ENCODE measurements at places on chromosomes 2 and 18. TPM values are rescaled to one million over a fixed set of nuclear protein-coding genes. Genes with fewer than 3 reads are reported as not detected.

- DNase-seq = no peak
Measured at GRCh38 chr2:23169896-23170295, 215.1 kb upstream of the KLHL29 start.

- no peak for DNase-seq
Measured at GRCh38 chr2:10820562-10820961, 8.0 kb upstream of the PDIA6 start.

The SERPINB3 gene
- not detected for total RNA-seq

- DNase-seq = no peak
Measured at GRCh38 chr18:63527251-63527650, 14.9 kb upstream of the SERPINB12 start.

The CYP27C1 gene
- total RNA-seq = 5.7 TPM

The LONRF2 gene
- total RNA-seq = 12.9 TPM

DNA sequence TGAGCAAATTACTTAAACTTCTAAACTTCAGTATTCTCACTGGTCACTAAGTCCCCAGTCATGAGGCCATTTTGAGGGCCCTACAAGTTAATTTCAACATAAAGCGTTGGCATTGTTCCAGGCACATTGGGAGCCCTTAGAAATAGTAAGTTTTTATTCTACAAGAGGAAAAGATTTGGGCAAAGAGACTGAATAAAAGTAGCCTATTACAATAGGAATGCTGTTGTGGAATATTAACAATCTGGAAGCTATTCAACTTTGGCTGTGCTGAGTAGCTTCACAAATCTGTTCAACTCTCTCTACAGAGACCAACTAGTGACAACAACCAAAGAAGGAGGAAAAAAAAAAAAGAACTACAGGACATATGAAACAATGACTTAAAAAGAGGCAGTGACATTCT, 1287.5 kb upstream of the NXPH2 start:
- no peak for DNase-seq

DNA sequence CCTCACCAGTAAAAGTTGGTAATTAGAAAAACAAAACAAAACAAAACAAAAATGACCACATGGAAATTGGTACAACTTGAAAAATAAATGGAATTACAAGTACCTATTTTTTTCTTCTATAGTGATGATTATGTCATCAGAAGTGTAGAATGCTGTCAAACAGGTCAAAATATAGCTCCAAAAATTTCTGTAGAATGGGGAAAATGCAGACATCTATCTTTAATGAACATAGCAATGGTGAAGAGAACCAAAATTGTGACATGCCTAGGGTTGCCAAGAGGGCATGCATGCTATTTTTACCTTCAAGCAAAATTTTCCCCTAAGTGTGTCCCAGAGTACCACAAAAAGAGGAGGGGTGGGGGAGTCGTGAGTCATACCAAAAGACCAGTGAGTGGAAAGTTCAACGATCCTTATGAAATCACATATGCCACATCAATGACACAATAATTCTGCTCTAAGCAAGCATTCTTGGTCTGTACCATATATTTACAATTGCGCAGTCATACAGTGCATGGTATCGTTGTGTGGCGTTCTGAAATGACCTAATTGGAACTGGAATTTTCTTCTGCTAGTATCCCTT, 1436.4 kb downstream of the SUCLG1 start:
- DNase-seq = no peak

The NMUR1 gene
- total RNA-seq = 0.28 TPM

- DNase-seq = no peak
Measured at GRCh38 chr2:64945973-64946768, 43.0 kb upstream of the SLC1A4 start.

GRCh38 chr2:11617984-11618707, 51.8 kb downstream of the NTSR2 start:
- no peak for DNase-seq

The CXCR1 gene
- not detected for total RNA-seq

DNA sequence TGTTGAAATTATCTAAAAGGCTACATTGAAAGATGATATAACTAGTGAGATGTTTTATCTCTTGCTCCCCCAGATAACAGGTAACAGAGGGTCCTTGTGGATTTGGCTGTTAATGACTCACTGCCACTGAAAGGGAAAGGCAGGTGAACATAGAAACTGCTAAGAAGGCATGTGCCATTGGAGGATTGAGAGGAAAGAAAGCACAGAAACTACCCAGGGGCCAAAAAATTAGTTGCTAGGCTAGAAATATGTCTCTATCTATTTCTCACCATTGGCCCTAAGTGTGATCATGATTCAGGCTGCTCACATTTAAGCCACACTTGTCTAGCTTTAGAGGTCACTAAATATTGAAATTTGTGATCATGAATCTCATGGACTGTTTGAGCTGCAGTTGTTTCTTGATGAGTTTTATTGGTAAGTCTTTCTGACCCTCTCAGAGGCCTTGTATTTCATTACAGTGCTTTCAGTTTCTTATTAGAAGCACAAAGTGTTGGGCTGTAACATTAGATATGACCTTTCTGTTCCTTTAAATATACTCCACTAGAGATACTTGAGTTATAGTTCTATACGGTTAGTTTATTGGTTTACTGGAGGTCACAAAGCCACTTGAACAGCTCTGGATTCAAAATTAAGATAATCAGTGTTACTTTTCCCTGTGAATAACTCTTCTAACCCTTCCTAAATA, 26.2 kb downstream of the NAB1 start:
- DNase-seq = no peak

DNA sequence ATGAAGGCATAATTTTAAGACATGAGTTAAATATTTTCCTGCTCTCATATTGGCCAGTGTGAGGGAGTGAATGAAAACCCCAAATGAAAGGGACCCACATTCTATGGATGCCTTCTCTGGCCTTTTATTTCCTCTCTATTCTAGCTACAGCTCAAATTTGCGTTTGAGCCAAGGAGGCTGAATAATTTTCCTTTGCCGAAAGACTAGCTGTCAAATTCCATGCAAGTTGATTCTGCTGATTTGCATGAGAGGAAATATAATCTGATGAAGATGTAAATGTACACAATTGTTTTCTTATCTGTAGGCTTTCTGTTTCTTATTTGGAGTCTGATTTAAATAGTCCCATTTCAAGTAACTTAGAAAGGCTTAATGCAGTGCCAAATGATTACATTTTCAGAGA, 438.4 kb upstream of the SPRED2 start:
- DNase-seq = no peak

DNA sequence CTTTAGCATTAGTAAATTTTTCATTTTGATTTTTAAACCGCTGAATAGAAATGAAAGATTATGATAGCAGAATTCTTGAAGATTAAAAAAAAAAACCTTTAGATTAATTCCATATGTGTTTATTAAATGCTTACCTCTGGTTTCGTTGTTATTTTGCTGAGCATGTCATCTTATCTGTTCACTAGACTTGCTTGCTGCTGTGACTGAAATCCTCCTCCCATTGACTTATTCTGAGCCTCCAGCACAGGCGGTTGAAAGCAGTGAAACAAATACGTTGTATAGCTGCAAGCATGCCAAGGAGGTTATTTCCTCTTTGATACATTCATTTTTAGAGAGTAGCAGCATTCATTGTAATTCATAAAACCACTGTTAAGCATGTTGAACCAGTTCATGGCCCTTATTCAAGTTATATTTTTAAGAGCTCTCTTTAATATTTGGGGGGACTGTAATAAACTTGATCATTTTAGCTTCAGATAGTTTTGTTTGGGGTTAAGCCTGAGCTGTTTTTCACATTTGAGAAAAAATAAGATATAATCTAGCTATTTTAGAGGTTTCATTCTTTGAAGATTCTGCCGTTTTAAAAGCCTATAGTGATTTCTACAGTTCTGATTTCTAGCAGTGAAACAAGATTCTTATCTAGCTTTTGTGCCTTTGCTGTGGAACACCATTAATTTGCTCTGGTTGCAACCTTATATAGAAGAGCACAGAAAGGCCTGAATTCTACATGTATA, at the start of gene HTR2B:
TSS of gene HTR2B (minus strand) at position 205 of the 731 bp plus-strand sequence. CDS start 1,278 bp downstream, outside the sequence.
- no peak for DNase-seq

DNA sequence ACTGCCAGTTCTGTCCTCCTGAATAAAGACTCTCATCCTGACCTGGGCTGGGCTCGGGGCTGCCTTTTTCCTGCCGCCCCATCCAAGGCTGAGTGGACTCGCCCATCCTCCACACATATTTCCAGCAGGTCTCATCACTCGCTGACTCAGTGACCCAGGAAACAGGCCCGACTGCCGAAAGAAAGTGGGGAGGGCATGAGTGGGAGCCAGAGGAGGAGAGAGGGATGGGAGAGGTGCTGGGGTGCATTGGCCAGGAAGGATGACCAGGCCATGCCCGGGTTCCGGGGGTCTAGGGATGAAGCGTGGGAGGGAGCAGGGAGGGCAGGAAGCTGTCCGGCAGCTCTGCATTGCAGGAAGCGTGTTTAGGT, 66.7 kb downstream of the TWIST2 start:
- no peak for DNase-seq

- DNase-seq = no peak
Measured at GRCh38 chr2:28239207-28239606, 153.5 kb upstream of the FOSL2 start.

The SERPINE2 gene
- 3.1 TPM for total RNA-seq

DNA sequence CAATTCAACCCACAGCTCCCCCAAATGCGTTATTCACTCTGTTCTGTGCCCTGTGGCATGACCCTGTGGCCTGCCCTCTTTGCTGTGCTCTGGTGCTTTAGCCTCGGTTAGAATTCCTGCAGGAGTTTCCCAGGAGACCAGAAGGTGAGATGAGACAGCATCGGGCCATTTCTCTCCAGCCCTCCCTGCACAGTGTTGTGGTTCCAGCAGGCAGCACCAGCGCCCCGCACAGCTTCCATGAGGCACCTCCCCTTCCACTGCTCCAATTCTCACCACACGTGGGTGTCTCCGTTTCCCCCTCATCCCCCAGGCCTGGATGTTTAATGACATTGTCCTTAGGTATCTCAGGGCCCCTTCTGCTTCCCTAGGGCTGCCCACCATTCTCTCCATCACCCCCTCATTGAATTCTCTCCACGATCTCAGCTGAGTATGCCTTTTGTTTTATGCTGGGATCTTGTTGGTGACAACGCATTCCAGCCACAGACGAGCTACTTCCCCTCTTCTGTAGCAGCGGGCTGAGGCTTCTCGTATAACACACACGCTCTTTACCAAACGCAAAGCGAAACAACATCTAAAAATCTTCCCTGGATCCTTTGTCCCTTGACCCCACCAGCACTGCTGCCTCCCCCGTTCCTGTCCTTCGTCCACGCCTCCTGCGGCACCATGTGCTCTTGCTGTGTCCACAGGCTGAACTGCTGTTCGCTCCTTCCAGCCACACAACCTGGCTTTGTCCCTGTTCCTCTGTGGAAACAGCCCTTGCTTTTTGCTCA, 35.1 kb downstream of the ACKR3 start:
- DNase-seq = no peak

GRCh38 chr18:62338446-62339105, 13.5 kb downstream of the TNFRSF11A start:
- no peak for DNase-seq

The MLPH gene
- 60.2 TPM for total RNA-seq

GRCh38 chr2:151760139-151760650, 25.9 kb upstream of the NEB start:
- no peak for DNase-seq

DNA sequence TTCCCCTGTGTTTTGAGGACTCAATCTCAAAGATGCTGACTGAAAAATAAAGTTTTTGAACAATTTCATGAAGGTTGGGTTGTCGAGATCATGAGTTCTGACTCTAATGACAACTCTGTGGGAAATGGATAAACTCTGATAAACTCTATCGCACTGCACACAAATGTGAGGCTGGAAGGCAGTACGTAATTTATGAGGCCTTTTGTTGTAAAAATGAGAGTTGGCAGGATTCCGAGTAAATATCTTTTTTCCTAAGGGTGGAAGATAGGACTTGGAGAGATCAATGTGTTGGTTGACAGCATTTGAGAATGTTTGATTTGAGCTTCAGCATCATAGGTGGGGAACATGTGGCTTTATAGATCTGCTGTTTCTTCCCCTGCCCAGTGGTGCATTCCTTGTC, 90.4 kb downstream of the SPTBN1 start:
- DNase-seq = no peak

DNA sequence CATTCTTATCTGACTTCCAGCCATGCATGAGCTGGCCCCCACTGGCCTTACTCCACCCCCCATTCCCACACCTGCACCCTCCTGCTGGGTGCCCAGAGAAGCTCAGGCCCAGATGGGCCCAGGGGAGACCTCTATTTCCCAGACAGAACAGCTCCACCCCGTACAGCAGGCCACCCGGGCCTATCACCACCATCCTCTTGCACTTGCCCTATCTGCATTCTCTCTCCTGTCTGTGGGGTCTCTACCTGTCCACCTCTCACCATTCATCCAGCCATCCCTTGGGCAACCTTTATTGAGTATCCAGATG, 25.3 kb upstream of the TNS1 start:
- no peak for DNase-seq

DNA sequence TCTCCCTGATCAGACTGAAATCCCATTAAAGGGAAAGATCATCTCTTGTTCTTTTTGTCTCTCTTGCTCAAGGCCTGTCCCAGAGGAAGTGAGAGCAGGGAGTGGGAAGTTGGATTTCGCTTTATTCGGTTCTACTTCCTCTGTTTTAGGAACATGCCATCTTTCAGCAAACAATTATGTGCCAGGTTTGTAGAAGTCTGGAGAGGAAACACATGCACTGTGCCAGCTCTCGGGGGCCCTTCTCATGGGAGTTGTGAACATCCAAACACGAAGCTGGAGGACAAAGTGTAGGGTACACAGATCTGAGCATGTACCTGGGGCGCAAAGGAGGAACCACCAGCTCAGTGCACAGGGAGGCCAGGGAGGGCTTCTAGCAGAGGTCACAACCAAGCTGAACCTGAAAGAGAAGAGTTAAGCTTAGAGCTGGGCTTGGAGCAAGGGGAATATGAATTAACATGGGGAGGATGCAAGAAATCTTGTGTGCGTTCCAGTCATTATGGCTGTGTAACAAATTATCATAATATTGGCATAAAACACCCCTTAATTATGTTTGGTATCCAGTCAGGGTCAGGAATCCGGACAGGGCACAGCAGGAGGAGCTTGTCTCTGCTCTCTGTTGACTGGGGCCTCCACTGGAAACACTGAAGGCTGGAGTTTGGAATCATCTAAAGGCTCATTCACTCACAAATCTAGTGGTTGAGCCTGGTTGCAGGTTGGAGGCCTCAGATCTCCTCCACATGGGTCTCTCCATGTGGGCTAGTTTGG, 128.6 kb downstream of the ZFP36L2 start:
- DNase-seq = no peak

- DNase-seq = no peak
Measured at GRCh38 chr2:54529935-54530334, 73.8 kb downstream of the SPTBN1 start.

DNA sequence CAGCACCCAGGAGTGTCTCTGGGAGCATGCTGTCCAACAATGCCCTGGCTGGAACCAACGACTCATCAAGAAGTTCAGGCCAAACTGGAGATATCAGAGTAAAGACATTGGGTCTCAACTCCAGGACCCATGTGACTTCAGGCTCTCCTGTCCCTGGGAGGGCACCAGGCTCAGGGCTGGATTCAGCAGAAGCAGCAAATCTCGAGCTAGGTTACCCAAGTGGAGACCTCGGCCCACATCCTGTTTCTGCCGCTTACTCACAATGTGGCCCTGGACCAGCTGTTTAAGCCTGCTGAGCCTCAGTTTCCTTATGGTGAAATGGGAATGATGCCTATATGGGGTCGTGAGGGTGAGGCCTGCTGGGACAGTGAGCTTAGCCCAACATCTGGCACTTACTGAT, 9.3 kb upstream of the OTOF start:
- DNase-seq = no peak

- no peak for DNase-seq
Measured at GRCh38 chr2:228681426-228681825, 499.9 kb upstream of the SPHKAP start.

- DNase-seq = peak; percentile 5
Measured at GRCh38 chr2:94956797-94957391, 68.6 kb upstream of the MAL start.

- DNase-seq = no peak
Measured at GRCh38 chr2:176935543-176936102, 277.0 kb upstream of the HNRNPA3 start.

The GAD1 gene
- 12.5 TPM for total RNA-seq
